Lung (tissue), 17 donors: ENCODE measurements at places on chromosomes 1 and 21. TPM values are rescaled to one million over a fixed set of nuclear protein-coding genes. Genes with fewer than 3 reads are reported as not detected.
A peak's percentile ranks its signal among the peaks of the same experiment; 100 is the strongest.

The VANGL2 gene
- 2.7 TPM for total RNA-seq

The BRDT gene
- total RNA-seq = 0.15 TPM

The CD1B gene
- total RNA-seq = not detected

GRCh38 chr1:156750711-156751450, 594 bp downstream of the HDGF start:
- H3K4me1 ChIP-seq = peaks cover 22% of the 10 kb centered on the region
- H3K4me3 ChIP-seq = peak overlapping the region; percentile 83
- no peaks in the 10 kb centered on the region for H3K36me3 ChIP-seq
- peak; percentile 59 for DNase-seq

The CBR1 gene
- 36.1 TPM for total RNA-seq

The OPRD1 gene
- total RNA-seq = 0.28 TPM

The DDOST gene
- 286 TPM for total RNA-seq

GRCh38 chr21:46120301-46121285, 22.7 kb downstream of the COL6A2 start:
- peaks cover 6% of the 10 kb centered on the region for H3K36me3 ChIP-seq
- no peaks in the 10 kb centered on the region for H3K4me1 ChIP-seq
- no peak for DNase-seq
- no peak overlapping the region for H3K4me3 ChIP-seq
- no peaks in the 10 kb centered on the region for H3K27me3 ChIP-seq

- H3K27me3 ChIP-seq = no peaks in the 10 kb centered on the region
- no peak for DNase-seq
- H3K4me3 ChIP-seq = no peak overlapping the region
- H3K36me3 ChIP-seq = peaks cover 9% of the 10 kb centered on the region
Measured at GRCh38 chr1:179314928-179315327, 21.3 kb downstream of the SOAT1 start.

- no peaks in the 10 kb centered on the region for H3K4me1 ChIP-seq
- H3K27me3 ChIP-seq = no peaks in the 10 kb centered on the region
- H3K36me3 ChIP-seq = no peaks in the 10 kb centered on the region
- H3K4me3 ChIP-seq = no peak overlapping the region
Measured at GRCh38 chr1:221228594-221228993, 349.4 kb downstream of the HLX start.

DNA sequence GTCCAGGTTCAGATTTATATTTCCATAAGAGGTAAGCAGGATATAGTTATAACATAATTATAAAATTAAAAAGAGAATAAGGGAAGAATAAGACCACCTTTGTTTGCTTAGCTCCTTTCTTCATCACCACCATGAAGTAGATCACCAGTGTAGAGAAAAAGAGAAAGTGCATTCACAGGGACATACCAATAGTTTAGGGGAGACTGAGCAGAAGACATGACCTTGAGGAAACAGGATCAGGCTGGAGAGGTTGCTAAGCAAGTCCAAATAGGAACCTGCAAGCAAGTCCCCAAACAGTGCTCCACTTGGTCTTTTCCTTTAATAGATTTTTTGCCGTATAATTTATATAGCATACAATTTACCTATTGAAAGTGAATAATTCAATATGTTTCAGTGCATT, 63.0 kb downstream of the KCNT2 start:
- no peak overlapping the region for H3K27ac ChIP-seq
- H3K4me1 ChIP-seq = no peaks in the 10 kb centered on the region
- no peak for DNase-seq
